ENCODE measurements at places on chromosomes 13 and 19.

DNA sequence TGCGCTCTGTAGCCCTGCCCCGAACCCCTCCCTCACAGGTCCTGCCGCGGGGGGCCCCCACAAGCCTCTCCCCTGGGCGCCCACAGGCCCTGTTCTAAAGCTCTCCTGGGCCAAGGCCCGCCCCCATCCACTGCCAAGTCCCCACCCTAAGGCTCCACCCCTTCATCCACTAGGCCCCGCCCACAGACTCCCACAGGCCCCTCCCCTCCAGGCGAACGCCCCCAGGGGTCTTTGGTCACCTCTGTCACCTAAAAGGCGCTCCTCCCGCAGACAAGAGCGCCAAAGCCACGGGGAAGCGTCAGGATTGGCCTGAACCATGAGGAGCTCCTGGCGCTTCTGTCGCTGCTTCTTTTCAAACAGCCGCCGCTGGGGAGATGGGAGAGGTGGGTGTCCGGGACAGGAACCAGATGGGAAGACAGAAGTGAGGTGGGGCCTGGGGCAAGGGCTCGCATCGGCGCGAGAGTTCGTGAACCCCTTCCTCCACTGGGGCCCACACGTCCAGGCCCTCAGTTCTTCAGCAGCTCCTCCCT lies 2.3 kb downstream of the TULP2 start:
- DNase-seq = peak; percentile 48

GRCh38 chr19:6687114-6687513 lies 17.2 kb upstream of the TNFSF14 start:
- no peak for DNase-seq

GRCh38 chr13:22189176-22190048 lies 518.5 kb downstream of the FGF9 start:
- DNase-seq = no peak

DNA sequence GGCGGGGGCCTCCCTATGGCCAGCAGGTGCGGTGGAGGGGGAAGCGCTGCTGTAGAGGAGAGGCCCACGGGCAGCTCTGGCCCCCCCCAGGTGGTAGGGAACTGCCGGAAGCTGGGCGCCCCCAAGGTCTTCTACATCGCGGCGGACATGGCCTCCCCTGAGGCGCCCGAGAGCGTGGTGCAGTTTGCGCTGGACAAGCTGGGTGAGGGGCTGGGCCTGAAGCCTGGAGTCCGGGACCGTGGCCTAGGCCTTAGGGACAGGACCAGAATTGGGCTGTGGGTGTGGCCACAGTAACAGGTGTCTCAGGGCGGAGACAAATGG lies 3.8 kb upstream of the RPL36 start:
- no peak for DNase-seq

DNA sequence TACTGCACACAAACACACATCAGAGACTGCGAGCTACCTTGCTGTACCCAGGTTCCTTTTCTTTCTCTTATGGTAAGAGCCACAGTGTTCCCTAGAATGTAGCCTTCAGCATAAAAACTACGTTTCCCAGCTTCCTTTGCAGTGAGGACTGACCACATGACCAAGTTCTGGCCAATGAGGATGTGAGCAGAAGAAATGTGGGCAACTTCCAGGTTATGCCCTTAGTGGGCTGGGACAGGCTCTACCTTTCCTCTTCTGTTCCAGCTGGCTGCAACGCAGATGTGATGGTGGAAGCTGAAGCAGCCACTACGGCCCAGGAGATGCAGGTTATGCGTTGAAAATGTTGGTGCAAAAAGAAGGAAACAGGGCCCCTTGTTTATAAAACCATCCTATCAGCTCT lies 27.5 kb downstream of the VRK3 start:
- no peak for DNase-seq

- DNase-seq = no peak
Observed at GRCh38 chr13:109817591-109818535, 31.5 kb upstream of the IRS2 start.

DNA sequence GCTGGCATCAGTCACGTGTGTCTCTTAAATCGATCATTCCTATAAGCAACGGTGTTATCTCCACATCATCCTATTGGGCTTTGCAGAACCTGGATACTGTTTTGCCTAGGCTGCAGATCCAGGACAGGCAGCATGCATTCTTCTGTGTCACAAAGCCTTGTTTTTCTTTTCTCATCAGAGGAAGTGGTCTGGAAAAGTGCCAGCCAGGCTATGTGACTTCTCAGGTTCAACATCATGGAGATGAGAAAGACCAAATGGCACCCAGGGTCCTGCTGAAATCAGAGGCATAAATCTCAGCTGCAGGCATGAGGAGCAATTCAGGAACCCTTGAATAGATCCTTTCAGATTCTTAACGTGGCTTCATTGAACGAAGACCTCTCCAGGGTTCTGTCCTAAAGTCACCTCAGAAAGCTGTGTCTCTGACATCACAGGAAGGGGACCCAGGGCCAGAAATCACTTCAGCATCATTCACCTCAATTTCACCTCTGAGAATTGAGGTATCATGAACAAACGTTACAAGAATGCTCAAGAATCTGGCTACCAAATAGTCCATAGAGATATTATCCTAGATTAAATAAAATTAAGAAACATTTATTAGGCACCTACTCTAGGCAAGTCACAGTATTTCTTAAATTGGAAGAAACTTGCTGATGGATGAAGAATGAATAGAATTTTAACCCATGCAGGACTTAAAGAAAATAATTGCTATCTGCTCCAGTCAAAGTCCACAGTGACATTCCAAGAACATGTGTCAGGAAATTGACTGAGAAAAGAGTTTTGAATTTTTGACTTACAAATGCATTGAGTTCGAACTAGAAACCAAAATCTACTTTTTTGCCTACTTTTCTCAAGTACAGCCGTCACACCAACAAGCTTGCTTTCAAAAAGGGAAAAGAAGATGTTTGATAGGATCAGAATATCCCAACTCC lies 124.1 kb downstream of the COG6 start:
- DNase-seq = no peak

DNA sequence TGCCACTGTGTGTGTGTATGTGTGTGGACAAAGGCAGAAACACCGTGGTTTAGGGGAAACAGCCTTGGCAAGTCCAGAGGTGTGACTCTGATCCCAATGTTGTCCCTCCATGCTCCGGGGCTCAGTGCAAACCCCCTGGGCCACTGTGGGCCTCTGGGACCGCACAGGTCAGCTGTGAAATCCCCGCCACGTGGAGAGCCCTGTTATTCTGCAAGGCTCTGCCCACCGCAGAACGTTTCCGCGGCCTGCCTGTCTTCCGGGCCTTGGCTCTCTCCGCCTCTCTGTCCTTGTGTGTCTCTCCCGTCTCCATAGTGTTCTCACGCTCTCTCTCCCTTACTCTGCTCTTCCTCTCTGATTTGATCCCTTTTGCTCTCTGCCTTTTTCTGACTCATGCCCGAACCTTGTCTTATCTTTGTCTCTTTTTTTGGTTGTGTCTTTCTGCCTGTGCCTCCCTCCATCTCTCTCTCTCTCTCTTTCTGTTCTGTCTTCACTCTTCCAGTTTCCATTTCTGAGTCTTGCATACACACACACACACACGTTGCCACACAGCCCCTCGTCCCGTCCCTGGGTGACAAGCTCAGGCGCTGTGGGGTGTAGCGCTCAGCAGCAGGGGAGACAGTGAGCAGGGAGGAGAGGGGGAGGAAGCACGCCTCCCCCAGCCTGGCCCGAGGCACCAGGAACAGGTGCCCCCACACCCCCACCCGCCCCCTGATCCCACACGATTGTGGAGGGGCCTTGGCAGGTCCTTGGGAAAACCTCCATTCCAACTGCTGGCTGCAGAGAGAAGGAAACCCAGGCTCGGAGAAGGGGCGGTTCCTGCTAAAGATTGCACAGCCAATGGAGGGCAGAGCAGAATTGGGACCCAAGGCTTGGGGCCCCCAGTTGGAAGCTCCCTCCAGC lies 3.0 kb downstream of the TTYH1 start:
- no peak for DNase-seq

DNA sequence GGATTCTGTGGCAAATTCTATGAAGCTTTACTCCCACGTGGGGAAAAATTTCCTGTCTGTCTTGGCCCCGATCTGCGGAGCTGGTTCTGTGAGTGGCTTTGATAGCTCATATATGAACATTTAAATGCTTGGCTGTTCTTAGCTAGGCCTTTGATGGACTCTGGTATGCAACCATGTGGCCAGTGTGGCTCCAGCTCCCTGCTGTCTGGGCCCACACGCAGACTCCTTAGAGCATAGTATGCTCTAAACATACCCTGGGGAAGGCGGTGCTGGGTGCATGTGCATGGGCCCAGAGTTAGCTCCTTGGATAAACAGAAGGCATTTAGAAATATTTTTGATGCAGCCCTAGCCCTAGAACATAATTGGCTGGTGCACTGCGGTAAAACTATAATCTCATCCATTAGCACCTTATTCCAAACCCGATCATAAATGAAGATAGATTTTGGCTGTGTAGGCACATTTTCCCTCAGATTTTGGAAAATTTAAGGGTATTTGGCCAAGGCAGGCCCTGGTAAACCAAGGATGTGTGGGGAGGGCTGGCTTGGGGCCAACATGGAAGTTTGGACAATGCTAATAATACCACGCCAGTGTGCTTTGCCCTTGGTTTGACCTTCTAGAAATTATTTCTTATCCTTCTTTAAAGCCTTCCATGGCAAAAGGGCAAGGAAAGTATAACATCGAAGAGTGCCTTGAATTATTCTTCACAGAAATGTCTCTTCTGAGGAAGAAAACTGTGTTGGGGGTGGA lies 153.5 kb downstream of the LMO7 start:
- no peak for DNase-seq

DNA sequence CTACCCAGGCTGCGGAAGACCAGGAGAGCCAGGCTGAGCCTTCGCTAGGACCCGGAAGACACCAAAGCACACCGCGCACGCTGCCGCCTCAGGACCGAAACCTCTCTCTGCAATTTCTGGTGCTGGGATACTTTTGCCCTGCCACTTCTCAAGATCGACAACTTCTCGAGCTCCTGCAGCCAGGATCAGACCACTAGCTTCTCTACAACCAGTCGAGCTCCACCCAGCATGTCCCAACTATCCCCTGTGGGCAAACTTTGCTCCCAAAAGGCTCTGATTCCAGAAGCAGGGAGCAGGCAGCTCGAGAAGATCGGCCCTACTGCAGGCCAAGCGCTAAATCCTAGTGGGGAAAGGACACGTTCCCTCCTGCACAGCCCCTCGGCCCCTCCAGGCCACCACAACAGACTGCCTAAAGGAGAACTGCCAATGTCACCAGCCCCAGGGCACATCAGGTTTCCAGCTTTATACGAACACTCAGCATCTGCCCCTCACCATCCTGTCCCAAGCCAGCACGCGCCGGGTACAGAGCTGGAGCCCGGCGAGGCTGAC lies 979 bp downstream of the AKAP8 start:
- DNase-seq = peak; percentile 54

DNA sequence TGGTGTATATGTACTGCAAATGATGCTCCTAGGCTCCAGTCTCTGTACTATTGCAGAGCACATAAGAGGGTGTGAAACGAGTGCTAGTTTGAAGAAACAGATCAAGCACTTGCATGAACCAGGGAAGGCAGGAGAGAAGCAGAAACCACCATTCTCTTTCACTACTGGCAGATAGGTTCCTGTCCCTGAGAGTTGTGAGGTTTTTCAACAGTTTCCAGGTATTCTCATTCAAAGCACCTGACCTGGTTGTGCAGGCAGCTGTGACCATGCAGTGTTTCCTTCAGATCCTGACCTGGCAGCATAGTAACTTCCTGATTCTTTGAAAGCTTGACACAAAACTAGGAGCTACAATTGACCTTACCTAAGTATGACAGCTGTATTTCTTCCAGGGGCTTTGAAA lies 164.9 kb downstream of the UFM1 start:
- DNase-seq = no peak

DNA sequence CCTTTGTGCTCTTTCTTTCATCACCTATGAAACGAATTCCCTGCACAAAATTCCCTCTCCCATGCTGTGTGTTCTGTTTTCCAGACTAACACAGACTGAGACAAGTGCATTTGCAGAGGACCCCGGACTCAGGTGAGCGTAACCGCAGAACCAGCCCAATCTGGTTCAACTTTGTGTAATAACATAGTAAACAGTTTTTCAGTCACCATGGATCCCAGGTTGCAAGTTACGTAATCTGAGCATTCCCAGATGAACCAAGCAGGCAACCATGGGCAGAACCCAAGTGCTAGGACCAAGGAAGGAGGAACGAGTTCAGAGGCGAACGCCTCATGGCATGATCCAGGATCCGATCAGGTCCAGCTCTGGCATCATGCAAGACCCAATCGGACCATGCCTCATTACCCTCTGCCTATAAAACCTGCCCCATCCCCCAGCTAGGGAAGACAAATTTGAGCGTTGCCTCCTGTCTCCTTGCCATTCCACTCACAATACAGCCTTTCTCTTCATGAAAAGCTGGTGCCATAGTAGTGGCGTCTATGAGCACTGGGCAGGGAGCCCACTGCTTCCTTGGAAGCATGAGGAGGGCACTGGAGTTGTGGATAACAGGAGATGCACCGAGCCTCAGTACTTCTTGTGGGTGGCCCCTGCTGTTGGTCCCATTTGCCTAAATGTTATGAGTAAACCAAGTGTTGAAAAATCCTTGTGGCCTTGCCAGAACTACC lies 107.6 kb downstream of the ABCC4 start:
- DNase-seq = no peak

DNA sequence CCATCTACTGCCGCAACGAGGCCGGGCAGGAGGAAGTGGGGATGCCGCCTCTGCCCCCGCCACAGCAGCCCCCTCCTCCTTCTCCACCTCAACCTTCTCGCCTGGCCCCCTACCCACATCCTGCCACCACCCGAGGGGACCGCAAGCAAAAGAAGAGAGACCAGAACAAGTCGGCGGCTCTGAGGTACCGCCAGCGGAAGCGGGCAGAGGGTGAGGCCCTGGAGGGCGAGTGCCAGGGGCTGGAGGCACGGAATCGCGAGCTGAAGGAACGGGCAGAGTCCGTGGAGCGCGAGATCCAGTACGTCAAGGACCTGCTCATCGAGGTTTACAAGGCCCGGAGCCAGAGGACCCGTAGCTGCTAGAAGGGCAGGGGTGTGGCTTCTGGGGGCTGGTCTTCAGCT lies 3.4 kb upstream of the NUP62 start:
- DNase-seq = peak; percentile 40

DNA sequence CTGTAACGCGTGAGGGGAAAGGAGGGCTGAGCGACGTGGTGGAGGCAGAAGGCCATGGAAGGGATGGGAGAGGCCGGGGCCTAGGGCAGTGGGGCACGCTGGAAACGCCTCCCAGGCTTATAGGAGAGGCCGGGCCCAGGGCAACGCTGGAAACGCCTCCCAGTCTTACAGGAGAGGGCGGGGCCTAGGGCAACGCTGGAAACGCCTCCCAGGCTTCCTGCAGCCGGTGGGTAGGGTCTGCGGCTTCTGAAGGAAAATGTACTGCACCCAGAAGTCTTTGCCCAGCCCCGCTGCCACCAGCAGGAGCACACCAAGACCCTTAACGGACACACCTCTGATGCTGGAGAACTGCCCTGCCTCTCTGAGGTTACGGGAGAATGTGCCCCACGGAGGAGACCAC lies 9.1 kb downstream of the CACTIN start:
- DNase-seq = no peak

- DNase-seq = no peak
Observed at GRCh38 chr13:98821372-98822224, 69.1 kb upstream of the SLC15A1 start.

- no peak for DNase-seq
Observed at GRCh38 chr19:10061717-10062310, 24.3 kb upstream of the SHFL start.

- no peak for DNase-seq
Observed at GRCh38 chr13:102620516-102620915, 23.7 kb downstream of the TPP2 start.

Data from CD8-positive, alpha-beta memory T cell (primary cell).